BJ (cell line): ENCODE measurements at places on chromosomes 5 and 9.
A peak's percentile ranks its signal among the peaks of the same experiment; 100 is the strongest.

DNA sequence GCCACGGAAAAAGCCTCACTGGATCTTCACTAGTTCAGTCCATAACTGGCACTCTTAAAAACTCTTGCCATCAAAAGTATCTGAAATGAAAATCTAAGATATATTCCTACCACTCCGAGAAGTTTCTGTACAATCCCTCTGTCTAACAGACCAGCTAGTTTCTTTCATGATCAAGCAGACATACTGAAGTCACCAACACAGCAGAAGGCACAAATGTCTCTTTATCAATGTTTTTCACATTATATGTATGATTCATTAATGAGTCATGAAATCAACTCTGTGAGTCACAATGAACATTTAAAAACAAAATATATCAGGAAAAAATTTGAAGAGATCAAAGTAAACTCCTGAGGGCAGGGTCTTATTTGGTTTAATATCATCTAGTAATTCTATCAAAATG is 50.8 kb downstream of the F2R start:
- DNase-seq: no peak

GRCh38 chr9:13690595-13690994 is 411.1 kb upstream of the MPDZ start:
- no peak for DNase-seq

GRCh38 chr5:127229185-127229889 is 61.3 kb upstream of the MEGF10 start:
- no peak for DNase-seq

DNA sequence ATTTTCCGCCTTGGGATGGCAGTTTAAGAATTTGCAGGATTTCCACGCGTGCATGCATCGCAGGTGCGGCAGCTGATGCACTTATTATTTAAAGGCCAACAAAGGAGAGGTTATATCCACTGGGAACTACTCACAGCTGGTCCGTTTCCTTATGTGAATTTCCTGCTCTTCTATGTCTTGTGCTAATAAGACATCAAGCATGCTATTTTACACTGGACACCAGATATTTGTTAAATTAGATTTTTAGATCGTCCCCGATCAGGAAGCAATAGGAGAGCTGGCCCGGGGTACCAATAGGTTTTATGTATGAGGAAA is 476 bp upstream of the DTWD2 start:
- DNase-seq: no peak

- DNase-seq: no peak
Observed at GRCh38 chr9:126114409-126114760, 212.2 kb upstream of the MVB12B start.

GRCh38 chr9:102087141-102087540 is 348.7 kb upstream of the GRIN3A start:
- DNase-seq: no peak

DNA sequence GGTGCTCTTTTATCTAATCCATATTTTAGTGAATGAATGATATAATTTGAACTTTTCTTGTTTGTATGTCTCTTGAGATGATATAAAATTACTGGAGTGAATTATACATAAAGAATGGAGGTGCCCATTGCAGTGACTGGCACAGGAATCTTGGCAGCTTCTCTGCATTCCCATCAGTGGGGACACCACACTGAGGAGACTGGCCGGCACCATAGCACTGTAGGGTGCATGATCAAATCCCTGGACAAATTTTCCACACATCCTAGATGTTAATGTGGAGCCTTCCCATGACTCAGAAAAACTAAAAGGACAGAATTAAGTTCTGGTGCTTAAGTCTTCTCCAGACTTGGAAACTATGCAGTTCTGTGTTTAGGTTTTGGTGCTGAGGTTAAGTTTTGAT is 124.1 kb downstream of the CEP120 start:
- no peak for DNase-seq

- DNase-seq: no peak
Observed at GRCh38 chr5:124871303-124871702, 124.9 kb upstream of the ZNF608 start.

DNA sequence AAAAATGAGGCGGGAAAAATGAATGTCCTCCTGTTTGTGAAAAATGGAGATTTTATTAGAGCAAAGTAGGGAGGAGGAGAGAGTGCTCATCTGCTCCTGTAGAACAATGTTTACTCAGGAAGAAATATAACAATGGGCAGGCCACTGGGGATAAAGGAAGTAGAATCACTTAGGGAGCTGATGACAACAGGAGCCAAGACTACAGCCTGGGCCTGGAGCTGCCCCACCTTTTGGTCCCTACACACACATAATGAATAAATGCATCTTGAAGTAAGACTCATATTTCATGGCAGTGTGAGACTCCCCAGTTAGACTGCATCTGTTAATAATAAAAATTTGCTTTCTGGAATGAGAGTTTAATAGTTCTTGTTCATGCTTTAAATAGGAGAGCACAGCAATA is 1939.8 kb downstream of the EFNA5 start:
- DNase-seq: no peak

DNA sequence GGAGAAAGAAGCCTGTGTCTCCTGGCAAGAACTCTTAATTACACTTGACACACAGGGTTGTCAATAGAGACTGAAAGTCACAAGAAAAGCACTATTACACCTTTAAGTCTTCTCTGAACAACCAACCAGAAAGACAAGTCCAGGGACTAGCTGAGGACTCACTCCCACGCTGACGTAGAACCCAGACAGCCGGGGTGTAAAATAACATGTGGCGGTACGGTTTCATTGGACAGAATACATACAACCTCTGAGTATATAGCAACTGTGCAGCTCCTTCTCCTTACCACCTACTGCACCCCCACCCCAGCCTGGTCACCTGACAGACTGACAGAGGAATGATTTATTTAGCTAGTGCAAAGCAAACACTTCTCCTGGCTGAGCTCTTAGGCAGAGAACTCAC is 103.4 kb upstream of the RASEF start:
- no peak for DNase-seq

- peak; percentile 4 for DNase-seq
Observed at GRCh38 chr9:92097997-92098482, 17.2 kb downstream of the SPTLC1 start.

- DNase-seq: no peak
Observed at GRCh38 chr5:75706016-75706415, 11.2 kb downstream of the POC5 start.

DNA sequence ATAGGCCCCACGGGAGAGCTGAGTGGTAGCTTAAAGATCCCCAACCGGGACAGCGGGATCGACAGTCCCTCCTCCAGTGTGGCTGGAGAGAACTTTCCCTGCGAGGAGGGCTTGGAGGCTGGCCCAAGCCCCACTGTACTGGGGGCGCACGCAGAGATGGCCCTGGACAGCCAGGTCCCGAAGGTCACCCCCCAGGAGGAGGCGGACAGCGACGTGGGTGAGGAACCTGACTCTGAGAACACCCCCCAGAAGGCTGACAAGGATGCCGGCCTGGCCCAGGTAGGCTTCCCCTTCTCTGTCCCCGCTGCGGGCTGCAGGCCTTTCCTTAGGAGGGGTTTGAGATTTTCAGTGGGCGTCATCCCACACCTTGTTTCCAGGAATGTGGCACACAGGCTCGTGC is 29.1 kb downstream of the FGD3 start:
- DNase-seq: no peak

DNA sequence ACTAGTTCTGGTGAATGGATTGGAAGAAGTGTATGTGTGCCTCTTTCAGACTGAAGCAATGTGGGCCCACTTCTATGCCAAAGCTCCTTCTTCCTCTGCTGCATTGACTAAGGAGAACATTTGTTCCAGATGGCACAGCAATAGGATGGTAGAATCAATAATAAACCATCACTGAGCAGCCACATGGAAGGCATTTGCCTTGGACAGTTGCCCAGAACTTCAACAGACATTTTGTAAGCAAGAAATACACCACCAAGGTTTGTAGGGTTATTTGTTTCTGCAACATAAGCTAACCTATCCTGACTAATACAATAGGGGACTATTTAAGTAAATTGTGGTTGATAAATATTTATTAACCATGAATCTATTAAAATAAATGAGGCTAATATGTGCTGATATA is 37.7 kb upstream of the CSNK1G3 start:
- no peak for DNase-seq

- no peak for DNase-seq
Observed at GRCh38 chr5:38465702-38466423, 90.6 kb downstream of the LIFR start.

- DNase-seq: peak; percentile 95
Observed at GRCh38 chr5:54329731-54330709, 19.6 kb upstream of the ARL15 start.

GRCh38 chr5:140041492-140042392 is 1.4 kb downstream of the NRG2 start:
- DNase-seq: no peak

GRCh38 chr9:130298662-130299279 is 33.2 kb downstream of the HMCN2 start:
- DNase-seq: no peak

DNA sequence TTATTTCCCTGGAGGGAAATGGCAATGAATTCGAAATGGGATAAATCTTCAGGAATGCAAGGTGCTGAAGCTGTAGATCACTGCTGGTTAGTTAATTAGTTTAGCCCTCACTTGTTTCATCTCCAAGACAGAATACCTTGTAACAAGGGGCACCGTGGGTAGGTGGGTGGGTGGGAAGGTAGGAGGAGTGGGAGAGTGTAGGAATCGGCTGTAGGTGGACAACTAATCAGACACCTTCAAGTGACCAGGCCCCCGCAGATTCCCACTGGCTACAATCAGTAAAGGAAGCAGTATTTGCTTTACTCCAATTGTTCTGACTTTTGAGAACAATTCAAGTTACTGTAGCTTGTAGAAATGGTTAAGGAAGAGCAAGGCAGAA is 293.7 kb downstream of the TLE1 start:
- no peak for DNase-seq

- DNase-seq: no peak
Observed at GRCh38 chr5:160159991-160160792, 40.9 kb upstream of the PWWP2A start.

- DNase-seq: no peak
Observed at GRCh38 chr5:64746446-64746845, 22.0 kb downstream of the SREK1IP1 start.

DNA sequence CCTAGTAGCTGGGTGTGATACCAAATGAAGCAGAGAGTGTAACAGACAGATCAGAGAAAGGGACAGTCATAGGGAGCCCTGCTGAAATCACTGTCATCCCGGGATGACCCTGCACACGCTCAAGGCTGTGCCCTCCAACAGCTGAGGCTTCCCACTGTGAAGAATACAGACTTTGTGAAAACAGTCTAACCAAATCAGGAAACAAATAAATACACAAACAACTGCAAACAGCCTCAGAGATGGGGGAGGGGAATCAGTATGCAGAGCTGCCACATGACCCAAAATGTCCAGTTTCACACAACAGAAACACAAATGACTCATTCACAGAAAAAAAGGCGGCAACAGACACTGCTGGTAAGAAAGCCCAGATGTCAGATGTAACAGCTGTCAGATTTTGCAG is 101.9 kb downstream of the ADAMTS2 start:
- peak; percentile 38 for DNase-seq

GRCh38 chr9:133718563-133719315 is 19.4 kb downstream of the SARDH start:
- DNase-seq: no peak

DNA sequence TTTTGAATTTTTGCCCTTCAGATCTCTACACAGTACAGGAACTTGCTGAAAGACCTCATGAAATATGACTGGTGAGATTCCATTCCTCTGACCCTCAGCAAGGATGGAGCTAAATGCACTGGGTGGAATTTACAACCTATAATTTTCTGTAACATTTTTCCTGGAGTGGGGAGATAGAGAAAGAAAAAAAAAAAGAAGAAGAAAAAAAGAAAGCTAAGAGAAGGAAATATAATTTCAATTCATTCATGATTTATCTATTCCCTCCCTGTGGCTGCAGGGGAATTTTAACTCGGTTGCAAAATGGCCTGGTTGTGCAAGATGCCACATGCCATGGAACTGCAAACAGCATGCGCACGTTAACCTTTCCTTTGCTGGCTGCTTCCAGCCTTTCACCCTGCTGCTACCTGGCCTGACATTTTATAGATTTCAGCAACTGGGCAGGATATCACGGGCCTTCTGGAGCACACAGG is 155.4 kb downstream of the FSTL4 start:
- no peak for DNase-seq

- no peak for DNase-seq
Observed at GRCh38 chr5:54756301-54756700, 229.1 kb downstream of the ESM1 start.

DNA sequence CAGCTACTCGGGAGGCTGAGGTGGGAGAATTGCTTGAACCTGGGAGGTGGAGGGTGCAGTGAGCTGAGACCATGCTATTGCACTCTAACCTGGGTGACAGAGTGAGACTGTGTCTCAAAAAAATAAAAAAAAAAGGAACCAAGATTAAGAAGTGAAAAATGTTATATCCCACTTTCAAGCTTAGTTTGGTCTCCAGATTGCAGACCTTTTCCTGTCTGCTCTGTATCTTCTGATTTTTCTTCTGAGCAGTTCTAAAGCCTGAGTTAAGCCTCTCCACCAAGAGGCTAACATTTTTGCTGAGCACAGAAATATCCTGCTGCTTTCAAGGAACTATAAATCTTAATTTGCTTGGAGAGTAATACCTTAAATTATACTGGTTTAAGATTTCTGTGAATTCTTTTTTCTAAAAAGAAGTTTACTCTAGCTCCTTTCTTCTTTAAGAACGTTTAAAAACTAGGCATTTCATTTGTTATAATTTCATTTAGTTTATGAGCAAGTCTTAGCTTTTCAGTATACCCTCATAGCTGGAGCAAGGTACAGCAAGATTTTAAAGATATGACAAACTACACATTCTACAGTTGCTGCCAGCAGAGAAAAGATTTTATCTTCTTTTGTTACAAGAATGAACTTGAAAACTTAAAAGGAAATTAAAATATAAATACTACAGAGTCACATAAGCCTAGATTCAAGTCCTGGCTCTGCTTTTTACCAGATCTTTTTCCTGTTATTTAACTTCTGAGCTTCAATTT is 55.0 kb downstream of the GARNL3 start:
- DNase-seq: no peak

GRCh38 chr9:96309850-96310249 is 7.9 kb upstream of the HSD17B3 start:
- no peak for DNase-seq

- DNase-seq: no peak
Observed at GRCh38 chr5:88140396-88140855, 128.2 kb downstream of the TMEM161B start.

GRCh38 chr9:72858089-72858912 is 94.6 kb downstream of the ALDH1A1 start:
- DNase-seq: no peak

- DNase-seq: no peak
Observed at GRCh38 chr9:93132946-93133680, 938 bp downstream of the NINJ1 start.

DNA sequence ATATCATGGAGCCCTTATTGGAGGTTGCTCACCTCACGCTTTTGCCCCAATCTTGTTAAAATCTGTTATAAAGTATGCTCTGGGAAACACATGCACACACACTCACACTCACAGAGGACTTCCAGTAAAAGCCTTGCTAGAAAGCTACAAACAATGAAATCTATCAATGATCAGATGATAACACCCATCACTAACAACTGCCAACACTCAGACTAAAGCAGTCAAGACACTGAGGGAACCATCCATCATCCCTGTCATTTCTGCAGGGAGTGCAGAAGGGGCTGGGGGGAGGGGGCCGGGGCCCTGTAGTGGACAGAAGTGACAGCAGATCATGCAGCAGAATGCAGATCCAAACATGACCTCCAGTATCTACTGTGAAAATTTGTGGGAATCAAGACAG is 179.1 kb downstream of the AOPEP start:
- no peak for DNase-seq

- DNase-seq: peak; percentile 23
Observed at GRCh38 chr9:91001146-91001611, 199.6 kb downstream of the SYK start.

- no peak for DNase-seq
Observed at GRCh38 chr5:109744261-109744660, 54.5 kb downstream of the MAN2A1 start.
